ELF-1 (cell line): ENCODE measurements at places on chromosomes 5 and 9.
A peak's percentile ranks its signal among the peaks of the same experiment; 100 is the strongest.

GRCh38 chr5:99378443-99378842, 449.6 kb upstream of the CHD1 start:
- no peak for DNase-seq

- DNase-seq, result no peak
Observed at GRCh38 chr5:1501372-1502045, 22.3 kb downstream of the LPCAT1 start.

- peak; percentile 45 for DNase-seq
Observed at GRCh38 chr9:108783731-108784495, 71.9 kb downstream of the ACTL7B start.

DNA sequence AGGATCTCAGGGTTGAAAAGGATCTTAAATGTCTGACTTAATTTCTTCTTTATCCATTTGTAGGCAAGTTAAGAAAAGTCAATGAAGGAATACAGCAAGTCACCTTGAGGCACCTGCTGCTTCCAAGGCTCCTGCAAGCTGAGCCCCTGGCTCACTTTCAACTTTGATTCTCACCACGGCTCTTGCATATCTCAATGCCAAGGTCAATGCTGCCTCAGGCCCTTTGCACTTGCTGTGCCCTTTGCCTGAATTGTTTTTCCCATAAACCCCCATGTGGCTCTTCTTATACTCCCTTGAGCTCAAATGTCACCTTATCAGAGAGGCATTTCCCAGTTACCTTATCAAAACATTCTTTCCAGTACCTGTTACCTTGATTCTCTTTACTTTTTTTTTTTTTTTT, 144.3 kb upstream of the RAPGEF1 start:
- no peak for DNase-seq

DNA sequence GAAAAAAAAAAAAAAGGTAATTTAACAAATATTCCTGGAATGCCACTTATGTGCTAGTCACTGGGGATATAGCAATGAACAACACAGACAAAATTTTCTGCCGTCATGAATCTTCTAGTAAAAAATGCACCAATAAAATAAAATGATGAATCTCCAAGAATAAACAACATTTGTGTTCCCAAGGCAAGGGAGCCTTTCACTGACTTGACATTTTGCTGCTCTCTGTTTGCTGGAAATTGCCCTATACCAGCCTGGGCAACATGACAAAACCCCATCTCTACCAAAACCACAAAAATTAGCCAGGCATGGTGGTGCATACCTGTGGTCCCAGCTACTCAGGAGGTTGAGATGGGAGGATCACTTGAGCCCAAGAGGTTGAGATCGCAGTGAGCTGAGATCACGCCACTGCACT, 64.5 kb upstream of the ERBIN start:
- no peak for DNase-seq

GRCh38 chr5:140883927-140884697, 2.2 kb downstream of the PCDHA13 start:
- no peak for DNase-seq

DNA sequence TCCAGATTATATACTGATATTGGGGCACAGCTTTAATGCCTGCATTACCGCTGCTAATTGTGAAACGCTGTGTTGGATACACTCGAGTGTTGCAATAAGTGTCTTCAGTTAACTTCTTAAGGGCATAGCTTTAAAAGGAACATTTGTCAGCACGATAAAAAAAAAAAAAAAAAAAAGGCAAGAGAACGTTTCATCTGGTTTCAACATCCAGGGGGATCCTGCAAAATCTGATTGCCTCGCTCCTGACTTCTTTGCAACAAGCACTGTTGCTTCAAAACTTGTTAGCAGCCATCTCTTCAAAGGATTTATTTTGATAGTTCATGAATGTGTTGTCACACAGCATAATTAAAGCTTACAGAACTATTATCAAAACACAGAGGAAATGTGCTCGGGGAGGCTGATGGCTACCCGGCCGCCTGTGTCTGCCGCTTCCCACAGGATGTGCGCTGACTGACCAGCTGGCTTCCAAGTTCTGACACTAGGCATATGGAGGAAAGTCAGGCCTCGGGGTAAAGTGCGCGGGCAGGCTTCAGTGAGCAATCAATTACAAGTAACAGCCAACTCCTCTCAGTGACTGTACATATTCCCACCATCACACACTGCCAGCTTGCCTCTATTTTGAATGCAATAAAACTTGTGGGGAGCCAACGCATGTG, 77.7 kb downstream of the EBF1 start:
- DNase-seq, result peak; percentile 28
